GM12864 (cell line): ENCODE measurements at places on chromosomes 7 and 10.

GRCh38 chr10:45425621-45426563 is 51.9 kb downstream of the ALOX5 start:
- DNase-seq, result no peak

DNA sequence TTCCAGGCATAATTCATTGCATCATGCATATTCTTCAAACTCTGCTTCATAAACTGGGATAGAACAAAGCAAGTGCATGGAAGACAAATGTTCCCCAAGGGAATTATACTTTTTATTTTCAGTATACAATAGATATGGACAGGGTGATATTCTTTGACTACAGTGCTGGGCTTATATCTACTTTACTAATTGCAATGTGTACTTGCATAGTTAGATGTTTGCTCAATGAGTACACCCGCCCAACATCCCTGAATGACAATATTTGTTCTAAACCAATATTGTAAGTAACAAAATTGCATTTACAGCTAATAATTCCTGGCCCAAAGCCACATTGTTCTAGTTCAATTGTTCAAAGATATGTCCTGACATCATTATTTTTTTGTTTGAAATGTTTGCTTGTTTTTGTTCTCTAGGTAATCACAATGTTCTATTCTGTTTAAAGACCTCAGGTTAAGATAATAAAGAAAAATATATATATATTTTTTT is 171.4 kb downstream of the PTN start:
- DNase-seq, result no peak

DNA sequence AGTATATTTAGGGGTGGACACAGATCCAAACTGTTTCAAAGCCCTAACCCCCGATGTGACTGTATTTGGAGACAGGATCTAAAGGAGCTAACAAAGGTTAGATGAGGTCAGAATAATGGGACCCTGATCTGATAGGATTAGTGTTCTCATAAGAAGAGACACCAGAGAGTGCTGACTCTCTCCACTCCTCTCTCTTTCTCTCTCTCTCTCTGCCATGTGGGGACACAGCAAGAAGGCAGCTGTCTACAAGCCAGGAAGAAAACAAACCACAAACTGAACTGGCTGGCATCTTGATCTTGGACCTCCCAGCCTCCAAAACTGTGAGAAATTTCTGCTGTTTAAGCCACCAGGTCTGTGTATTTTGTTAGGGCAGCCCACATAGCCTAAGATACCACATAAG is 84.7 kb upstream of the KDM7A start:
- DNase-seq, result no peak

DNA sequence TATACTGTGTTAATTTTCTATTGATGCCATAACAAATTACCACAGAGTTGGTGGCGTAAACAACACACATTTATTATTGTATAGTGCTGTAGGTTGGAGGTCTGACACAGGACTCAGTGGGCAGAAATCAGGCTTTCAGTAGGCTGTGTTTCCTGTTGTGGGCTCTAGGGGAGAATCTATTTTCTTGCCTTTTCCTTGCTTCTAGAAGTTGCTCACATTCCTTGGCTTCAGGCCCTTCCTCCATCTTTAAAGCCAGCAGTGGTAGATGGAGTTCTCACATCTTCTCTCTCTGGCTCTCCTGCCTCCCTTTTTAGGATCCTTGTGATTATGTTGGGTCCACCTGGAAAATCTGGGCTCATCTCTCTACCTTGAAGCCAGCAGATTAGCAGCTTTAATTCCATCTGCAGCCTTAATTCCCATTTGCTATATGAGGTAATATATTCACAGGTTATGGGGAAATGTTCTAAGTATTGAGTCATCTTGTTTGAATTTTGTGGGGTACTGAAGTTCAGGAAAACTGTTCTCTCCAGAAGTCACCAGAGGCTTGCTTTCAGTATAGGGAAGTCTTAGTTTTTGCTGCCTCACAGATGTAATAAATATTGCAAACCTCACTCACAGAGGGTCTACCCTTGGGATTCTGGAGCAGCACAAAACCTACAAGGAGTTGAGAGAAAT is 38.9 kb downstream of the CCNY start:
- no peak for DNase-seq

- DNase-seq, result peak; percentile 55
These were observed at the start of gene MYOF for GRCh38 chr10:93482145-93482834. Gene MYOF (minus strand): TSS chr10:93482334. CDS start chr10:93482194, 140 bp downstream.

GRCh38 chr7:112199672-112200071 is 6.5 kb downstream of the DOCK4 start:
- DNase-seq, result no peak

GRCh38 chr10:127905001-127905847 is 1.7 kb upstream of the PTPRE start:
- no peak for DNase-seq

- no peak for DNase-seq
These were observed 34.4 kb upstream of the CABCOCO1 start for GRCh38 chr10:61628151-61628874.

DNA sequence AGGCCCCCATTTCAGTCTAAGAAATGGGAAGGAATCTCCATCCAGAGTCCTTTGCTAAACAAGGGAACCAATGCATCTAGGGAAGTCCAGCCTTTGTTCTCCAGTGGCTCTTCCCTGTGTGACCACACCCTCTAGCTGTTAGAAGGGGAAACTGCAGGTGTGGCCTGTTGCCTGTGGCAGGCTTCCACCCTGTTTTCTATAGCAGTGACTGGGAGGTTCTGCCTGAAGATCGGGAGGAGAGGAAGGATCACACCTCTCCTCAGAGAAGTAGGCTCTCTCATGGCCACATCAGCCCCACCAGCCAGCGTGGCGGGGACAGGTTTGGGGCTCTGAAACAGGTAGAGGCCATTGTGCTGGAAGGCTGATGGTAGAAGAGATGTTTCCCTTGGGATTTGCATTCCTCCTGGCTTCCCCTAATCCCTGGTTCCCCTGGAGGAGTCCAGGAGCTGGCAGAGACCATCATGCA is 47.7 kb upstream of the TRIM8 start:
- no peak for DNase-seq

- DNase-seq, result no peak
These were observed 81.8 kb downstream of the LRRN3 start for GRCh38 chr7:111172564-111173257.

- DNase-seq, result no peak
These were observed 162.9 kb upstream of the TCERG1L start for GRCh38 chr10:131474416-131474815.

GRCh38 chr7:18387191-18387735 is 108.3 kb upstream of the HDAC9 start:
- no peak for DNase-seq

- DNase-seq, result no peak
These were observed 61.1 kb downstream of the CHST15 start for GRCh38 chr10:124032087-124032935.

- no peak for DNase-seq
These were observed 8.3 kb downstream of the PI4K2A start for GRCh38 chr10:97648562-97649404.

DNA sequence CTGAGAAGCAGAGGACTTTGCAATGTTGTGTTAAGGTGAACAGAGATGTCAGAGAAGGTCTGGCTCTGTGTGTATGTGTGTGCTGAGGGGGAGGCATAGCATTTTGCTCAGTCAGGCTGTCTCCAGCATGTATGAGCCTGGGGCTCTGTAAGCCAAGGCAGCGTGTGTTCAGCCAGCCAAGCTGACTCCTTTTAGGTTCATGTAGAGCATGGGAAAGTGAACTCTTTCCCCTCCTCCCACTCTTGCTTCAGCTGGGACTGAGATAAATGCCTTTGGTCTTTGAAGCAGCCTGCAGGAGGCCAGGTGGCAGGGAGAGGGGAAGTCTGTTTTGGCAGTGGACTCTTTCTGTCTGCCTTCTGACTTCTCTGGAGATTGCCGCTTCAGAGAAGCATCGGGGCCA is 3.8 kb downstream of the SFXN2 start:
- no peak for DNase-seq

- DNase-seq, result no peak
These were observed 371.4 kb downstream of the PHTF2 start for GRCh38 chr7:78169992-78170391.

DNA sequence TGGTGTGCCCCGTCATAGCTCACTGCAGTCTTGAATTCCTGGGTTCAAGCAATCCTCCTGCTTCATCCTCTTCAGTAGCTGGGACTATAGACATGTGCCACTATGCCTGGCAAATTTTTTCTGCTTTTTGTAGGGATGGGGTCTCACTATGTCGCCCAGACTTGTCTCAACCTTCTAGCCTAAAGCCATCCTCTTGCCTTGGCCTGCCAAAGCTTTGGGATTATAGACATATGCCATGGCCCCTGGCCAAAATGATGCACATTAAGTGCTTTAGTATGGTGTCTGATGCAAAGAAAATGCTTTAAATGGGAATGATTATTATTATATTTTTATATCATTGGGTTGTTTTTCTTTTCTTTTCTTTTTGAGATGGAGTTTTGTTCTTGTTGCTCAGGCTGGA is 33.2 kb upstream of the VCL start:
- no peak for DNase-seq

- no peak for DNase-seq
These were observed 5.1 kb upstream of the FAM133B start for GRCh38 chr7:92595281-92595680.

- DNase-seq, result no peak
These were observed 137.0 kb downstream of the RAPGEF5 start for GRCh38 chr7:22219739-22220493.

GRCh38 chr10:37146443-37146842 is 21.0 kb downstream of the ANKRD30A start:
- no peak for DNase-seq

- DNase-seq, result no peak
These were observed 85.9 kb downstream of the ADAM12 start for GRCh38 chr10:126302476-126302756.

GRCh38 chr7:152097330-152097729 is 71.9 kb downstream of the GALNT11 start:
- no peak for DNase-seq

- no peak for DNase-seq
These were observed 97.8 kb downstream of the CHST15 start for GRCh38 chr10:123995461-123996131.

DNA sequence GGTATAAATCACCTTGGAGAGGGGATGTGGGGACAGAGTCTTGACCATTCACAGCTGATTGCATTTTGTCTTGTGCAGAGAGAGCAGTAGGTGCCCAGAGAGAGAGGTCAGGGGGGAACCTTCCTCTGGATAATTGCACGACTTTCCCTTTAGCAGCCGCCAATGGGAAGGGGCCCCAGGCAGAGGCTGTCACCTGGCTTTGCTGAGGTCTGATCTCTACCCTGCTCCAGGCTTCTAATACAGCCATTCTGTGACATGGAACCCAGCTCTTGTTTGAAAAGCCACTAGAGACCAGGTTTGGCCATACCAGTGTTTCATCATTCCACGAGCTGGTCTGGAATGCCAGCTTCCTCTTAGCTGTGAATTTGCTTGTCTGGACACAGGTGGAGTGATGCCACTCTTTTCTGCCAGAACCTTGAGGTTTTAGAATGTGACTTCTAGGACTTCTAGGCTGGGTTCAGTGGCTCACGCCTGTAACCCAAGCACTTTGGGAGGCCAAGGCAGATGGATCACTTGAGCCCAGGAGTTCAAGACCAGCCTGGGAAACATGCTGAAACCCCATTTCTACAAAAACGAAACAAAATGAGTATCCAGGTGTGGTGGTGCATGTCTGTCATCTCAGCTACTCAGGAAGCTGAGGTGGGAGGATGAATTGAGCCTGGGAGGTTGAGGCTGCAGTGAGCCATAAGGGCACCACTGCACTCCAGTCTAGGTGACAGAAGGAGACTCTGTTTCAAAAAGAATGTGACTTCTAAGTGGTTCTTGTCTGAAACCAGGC is 159.9 kb downstream of the CAMK1D start:
- no peak for DNase-seq

DNA sequence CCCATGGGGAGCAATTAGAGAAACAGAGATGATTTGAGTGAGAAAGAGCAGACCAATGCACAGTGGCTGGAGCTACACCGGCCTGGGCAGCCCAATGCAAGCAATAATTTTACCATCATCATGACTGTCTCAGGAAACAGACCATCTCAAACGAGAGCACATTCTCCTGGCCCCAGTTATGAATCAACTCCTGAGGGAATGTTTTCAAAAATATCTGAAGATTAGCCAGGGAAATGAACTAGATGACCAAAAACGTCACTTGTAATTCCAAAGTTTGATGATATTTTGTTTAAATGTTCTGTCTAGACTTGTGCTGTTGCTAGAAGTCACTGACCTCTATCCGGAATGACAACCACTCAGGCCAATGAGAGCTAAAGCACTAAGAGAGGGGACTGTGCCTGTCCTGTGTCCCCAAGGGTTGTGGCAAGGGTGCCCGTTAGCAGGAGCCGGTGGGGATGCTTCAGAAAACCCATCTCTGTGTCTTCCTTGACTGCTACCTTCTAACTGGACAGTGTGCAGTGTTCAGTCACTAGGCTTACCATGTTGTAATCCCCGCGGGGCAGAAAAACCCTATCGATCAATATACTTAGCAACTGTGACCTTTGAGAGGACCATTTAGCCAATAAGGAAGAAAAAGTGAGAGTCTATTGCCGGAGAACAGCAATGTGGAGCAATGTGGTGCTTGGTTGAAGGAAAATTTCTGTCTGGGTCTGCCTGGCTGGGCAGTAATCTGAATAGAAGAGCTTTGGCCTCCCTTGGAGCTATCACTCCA is 202.4 kb downstream of the ADAM12 start:
- DNase-seq, result no peak

GRCh38 chr10:28850784-28851183 is 173.5 kb downstream of the BAMBI start:
- DNase-seq, result no peak
